ENCODE measurements at places on chromosomes 7 and 10.

- DNase-seq = no peak
Observed at GRCh38 chr7:23356726-23357125, 57.6 kb downstream of the MALSU1 start.

- DNase-seq = no peak
Observed at GRCh38 chr10:35449944-35450343, 113.6 kb downstream of the CCNY start.

DNA sequence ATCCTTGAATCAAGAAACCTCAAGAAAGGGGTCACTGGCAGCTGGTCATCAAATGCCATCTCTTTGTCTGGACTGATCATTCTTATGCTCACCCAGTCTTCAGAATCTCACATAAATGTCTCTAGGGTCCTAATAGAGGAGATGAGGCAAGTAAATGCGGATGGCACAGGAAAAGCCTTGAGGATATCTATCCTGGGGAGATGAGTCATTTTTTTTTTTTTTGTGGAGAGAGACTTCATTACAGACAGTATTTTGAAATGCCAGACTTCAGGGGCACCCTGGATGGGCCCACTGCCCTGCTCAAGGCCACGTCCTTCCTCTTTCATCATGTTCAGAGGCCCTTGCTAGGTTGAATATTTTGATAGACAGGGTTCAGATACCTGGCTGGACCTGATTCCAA is 19.5 kb upstream of the PLPP4 start:
- no peak for DNase-seq

- DNase-seq = no peak
Observed at GRCh38 chr7:127107601-127108007, 145.1 kb downstream of the GRM8 start.

DNA sequence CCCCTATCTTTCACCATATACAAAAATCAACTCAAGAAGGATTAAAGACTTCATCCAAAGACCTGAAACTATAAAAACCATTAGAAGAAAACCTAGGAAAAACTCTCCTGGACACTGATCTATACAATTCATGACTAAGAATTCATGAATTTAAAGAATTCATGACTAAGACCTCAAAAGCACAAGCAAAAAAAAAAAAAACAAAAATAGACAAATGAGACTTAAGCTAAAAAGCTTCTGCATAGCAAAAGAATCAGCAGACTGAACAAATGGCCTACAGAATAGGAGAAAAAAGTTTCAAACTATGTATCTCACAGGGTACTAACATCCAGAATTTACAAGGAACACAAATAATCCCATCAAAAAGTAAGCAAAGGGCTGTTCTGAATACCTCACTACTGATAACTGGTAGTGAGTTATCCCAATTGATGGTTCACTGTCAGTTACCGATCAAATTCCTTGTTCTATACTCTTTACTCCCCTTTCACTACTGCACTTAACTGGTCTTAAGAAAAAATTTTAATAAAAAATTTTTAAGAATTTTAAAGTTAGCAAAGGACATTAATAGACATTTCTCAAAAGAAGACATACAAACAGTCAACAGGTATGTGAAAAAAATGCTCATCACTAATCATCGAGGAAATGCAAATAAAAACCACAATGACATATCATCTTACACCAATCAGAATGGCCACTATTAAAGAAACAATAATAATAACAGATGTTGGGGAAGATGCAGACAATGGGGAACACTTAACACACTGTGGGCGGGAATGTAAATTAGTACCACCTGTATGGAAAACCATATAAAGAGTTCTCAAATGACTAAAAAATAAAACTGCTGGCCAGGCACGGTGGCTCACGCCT is 33.2 kb downstream of the KMT2C start:
- no peak for DNase-seq

DNA sequence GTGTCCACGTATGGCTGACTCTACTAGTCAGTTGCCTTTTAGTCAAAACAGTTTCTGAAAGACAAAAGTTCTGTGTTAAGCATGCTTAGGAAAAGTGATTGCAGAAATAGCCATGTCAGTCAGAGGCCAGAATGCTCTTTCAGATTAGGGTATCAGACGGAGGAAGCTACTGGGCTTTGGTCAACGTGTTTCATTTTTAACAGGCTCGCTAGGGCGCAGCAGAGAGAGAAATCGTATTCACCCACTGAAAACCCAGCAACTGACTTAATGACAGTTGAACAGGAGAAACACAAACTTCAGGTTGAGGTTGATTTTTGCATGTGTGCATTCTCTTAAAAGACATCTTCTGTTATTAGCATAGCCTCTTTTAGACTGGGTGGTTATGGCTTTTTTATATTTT is 322.6 kb upstream of the KIAA1217 start:
- DNase-seq = no peak

DNA sequence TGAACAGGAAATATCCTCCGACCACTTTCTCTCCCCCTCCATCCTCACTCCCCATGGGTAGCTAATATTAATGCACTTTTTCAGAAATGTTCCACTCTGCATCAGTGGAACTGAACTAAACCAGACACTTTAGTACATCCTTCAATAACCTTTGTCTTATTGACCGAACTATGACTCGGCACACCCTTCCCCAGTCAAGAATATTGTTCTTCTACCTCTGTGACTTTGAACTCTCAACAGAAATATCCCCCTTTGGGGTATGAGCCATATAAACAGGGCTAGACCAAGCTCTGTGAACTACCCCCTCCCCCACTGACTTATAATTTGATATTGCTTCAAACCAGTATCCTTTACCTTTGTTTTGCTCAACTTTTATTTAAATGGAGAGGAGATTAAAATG is 57.9 kb upstream of the CAPZA2 start:
- DNase-seq = no peak

- no peak for DNase-seq
Observed at GRCh38 chr7:45581271-45581780, 7.2 kb downstream of the ADCY1 start.

- no peak for DNase-seq
Observed at GRCh38 chr10:110481919-110482318, 15.8 kb upstream of the DUSP5 start.

- DNase-seq = no peak
Observed at GRCh38 chr10:120979435-120980278, 128.5 kb downstream of the WDR11 start.

- no peak for DNase-seq
Observed at GRCh38 chr7:1752771-1753563, 82.9 kb downstream of the ELFN1 start.

- DNase-seq = no peak
Observed at GRCh38 chr10:3140280-3140679, 32.3 kb downstream of the PITRM1 start.

- DNase-seq = no peak
Observed at GRCh38 chr10:85311613-85312337, 983.4 kb downstream of the CCSER2 start.

DNA sequence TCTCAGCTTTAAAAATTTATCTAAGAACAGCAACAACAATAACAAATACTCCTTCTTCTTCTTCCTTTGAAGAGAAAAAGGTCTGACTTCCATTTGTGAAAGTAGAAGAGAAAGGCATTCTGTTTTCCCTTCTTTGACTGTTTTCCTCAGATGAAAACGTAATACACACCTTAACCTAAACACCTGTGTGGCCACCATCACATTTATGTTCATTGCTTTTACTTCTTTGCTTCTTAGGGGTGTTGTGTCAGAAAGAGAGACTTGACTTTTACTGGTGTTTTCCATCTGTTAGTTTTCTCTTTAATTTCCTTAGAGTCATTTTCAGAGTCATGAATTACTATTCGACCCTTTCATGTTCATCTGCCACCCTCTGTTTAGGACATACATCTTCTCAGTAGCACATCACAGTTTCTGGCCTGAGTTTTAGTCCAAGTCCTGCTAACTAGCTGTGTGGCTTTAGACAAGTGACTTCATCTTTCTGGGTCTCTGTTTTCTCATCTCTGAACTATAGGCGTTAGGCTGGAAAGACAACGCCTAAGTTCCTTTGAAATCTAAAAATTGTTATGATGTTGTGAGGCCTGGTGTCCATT is 283.8 kb downstream of the GATA3 start:
- DNase-seq = no peak

DNA sequence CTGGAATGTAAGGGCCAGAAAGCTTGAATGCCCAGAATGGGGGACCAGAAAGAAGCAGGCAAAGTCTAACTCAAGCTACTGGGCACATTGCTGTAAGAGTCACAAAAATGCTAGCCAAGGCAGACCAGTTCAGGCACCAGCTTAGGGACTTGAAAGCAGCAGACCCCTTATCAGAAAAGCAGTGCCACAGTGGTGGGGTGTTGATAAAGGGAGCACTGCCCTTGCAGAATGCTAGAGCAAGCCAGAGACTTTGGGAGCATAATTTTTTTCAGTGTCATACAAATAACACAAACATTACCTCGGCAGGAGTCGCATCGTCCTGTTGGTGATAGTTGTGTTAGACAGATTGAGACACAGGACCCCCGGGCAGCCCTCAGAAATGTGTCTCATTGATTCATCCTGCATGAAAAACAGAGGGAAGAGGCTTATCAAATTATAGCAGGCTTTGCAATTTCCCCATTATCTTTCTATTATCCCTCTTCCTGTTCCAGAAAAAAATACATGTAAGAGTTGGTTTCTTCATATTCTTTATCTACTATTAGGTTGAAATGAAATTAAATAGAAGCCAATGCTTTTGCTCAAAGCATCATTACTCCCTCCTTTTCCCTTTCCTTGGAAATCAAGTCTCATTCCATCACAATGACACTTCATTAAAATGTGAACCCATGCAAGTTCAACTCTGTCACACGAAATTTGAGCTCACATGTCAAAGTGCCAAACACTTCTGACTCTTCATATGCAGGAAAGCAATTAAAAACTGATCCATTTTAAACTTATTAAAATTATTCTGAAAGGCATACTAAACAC is 13.4 kb downstream of the LRRC17 start:
- no peak for DNase-seq

DNA sequence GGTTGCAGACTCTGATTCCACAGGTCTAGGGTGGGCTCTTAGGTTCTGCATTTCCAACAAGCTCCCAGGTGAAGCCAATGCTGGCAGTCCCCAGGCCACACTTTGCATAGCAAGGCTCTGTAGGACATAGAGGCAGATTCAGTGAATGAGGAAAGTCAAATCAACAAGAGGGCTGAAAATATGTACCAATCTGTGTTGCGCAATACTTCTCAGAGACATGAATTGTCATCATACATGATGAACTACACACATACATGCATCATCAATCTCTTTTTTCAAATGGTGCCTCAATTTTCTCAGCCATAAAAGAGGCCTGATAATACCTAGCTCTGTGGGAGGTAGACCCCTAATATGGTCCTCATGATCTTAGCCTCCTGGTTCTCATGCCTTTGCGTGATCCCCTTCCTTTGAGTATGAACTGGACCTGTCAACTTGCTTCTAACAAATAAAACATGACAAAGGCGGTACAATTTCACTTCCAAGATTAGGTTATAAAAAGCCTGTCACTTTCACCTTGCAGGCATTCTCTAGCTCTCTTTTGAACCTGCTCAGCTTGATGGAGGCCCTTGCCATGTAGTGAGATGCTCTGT is 49.0 kb downstream of the PIK3CG start:
- DNase-seq = no peak

GRCh38 chr7:113460067-113460466 is 341.7 kb upstream of the SMIM30 start:
- no peak for DNase-seq

DNA sequence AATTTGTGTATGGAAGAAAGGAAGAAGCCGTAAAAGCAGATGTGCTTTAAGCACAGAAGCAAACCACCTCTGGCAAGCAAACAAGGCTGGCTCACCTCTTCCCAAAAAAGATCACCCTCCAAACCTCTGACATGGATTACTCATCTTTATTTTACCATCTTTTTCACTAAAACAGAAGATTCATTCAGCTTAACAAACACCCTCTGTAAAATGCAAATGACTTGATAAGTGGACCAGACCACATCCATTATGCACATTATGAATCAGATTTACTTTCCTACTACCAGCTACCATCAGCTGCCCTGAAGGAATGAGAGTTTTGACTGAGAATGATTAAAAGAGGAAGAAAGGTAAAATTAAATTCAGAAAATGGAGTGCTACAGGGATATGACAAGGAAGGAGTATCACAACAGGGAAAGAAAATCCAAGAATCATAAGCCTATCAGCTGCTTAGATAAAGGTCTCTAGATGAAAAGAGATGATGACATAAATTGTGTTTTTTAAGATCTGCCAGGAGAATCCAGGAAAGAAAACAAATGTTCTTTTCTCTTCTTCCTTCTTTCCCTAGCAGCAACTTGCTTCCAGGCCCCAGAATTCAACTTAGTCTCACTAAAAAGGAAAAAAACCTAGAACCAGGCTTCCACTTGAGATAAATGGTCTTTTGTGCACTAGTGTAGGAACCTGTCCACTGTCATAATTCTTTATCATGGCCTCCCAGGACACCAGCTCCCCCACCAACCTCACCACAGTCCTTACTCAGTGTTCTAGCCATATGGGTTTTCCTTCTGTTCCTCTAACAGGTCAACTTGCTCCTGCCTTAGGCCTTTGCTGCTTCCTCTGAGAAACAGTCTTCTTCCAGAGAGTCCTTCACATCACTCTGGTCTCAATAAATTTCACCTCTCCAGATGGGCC is 47.4 kb downstream of the JAZF1 start:
- DNase-seq = no peak

DNA sequence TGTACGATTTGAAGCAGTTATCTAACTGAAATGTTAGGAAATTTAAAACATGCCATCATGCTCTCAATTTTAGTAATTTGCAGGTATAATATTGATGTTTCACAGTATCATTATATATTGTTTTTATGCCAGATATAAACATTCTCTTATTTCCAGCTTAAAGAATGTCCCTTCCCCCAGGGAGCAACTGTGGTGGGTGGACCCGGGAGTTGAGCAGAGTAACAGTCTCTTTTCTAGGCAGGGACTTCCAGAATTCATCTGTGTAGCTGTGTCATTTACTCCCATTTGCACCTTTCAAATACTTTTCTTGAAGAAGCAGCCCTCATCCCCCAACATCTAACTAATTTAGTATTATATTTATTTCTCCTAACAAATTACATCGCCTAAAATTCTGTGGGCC is 9.6 kb downstream of the INPP5F start:
- DNase-seq = no peak

DNA sequence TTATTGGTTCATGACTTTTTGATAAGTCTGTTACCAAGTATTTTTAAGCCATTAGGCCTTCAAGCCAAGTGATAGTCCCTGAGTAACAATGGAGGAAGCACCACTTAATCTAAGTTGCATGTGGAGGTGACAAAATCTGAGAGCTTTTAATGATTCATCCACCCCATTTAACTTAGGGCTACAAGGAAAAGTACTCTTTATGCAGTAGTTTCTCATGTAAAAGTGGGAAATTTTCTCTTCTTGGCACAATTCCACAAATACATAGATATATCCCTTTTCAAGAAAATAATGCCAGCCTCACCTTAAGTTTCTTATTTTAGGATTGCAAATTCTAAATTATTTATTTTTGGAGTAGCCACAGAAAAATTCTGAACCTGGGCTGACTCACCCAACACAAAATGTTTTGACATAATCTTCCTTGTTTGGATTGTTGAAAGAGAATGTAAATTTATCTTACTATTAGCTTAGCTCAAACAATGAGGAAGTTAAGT is 85.7 kb downstream of the SUGCT start:
- DNase-seq = no peak

- DNase-seq = no peak
Observed at GRCh38 chr10:3982746-3983442, 197.9 kb upstream of the KLF6 start.

All from activated CD8-positive, alpha-beta memory T cell treated with anti-CD3 and anti-CD28 coated beads, Interleukin-2, amount 50 U/mL, for 4 hours (primary cell).